SJSA1 (cell line): ENCODE measurements at places on chromosomes 3 and 15. TPM values are rescaled to one million over a fixed set of nuclear protein-coding genes. Genes with fewer than 3 reads are reported as not detected.

The FBXL22 gene
- 0.18 and 2.1 TPM in 2 replicates for total RNA-seq

The SLC35G2 gene
- total RNA-seq, result 29.0 and 39.4 TPM in 2 replicates

DNA sequence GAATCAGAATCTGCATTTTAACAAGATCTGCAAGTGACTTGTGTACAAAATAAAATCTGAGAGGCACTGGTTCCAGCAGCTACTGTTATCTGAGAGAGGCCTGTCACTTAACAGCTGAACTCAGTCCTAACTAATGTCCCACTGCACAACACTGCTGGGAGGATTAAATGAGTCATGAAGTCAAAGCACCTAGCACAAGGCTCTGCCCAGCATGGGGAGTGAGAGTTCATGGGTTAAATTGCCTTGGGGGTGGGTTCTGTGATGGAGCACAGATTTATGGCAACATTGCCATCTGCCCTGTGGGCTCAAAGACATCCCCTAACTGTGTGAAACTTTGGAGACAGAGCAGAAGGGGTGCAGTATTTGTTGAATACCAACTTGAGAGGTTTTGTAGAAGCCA, 250.9 kb downstream of the PLCL2 start:
- no peak for DNase-seq

GRCh38 chr3:141737093-141737492, 1.0 kb upstream of the RNF7 start:
- DNase-seq, result no peak

DNA sequence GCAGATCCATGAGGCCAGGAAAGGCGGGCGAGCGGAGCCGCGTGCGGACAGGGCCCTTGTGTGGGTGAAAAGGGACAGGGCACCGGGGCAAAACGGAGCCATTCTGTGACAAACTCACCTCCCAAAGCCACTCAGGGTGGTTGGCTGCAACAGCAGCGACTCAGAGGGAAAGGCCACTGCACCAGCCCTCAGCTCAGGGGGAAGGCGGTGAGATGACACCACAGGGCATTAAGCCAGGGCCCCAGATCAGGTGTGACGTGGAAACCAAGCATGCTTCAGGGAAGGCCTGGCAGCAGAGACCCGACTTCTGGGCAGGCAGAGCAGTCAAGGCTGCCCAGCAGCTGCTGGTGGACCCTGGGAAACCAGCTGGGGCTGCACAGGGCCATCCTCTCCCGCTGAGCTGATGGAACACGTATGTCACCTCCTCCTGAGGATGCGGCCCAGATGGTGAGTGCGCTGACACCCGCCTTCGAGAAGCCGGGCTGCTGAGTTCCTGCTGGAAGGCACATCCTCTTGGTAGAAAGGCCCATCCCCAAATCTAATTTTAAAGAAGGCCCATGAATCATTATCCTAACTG, 82.3 kb downstream of the CHSY1 start:
- no peak for DNase-seq

GRCh38 chr3:23840521-23840920, 34.8 kb downstream of the UBE2E1 start:
- no peak for DNase-seq

DNA sequence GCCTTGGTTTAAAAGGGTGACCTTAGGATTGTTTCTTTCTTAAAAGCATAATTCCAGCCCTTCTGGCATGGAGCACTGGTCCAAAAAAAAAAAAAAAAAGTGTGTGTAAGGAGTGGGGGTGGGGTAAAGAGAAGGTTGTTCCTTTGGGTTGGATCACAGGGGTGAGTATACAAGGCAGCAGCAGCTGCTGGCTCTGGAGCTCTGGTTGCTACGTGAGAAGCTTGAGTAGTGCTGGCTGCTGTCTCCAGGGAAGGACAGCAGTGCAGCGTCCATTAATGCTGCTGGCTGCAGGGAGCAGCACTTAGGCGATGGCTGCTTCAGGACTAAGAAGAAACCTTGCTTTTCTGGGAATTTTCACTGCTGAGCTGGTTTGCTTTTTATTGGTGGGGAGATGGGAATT, 2.3 kb downstream of the SETD5 start:
- peak; percentile 65 for DNase-seq
